Bronchial epithelial cell (primary cell): ENCODE measurements at places on chromosomes 1 and 21.
A peak's percentile ranks its signal among the peaks of the same experiment; 100 is the strongest.

GRCh38 chr1:203751051-203751450, 13.9 kb upstream of the LAX1 start:
- DNase-seq = peak; percentile 99

- no peak for DNase-seq
Measured at GRCh38 chr21:36751383-36751782, 52.5 kb downstream of the SIM2 start.

- peak; percentile 88 for DNase-seq
Measured at GRCh38 chr1:8061673-8062386, 35.7 kb upstream of the ERRFI1 start.

DNA sequence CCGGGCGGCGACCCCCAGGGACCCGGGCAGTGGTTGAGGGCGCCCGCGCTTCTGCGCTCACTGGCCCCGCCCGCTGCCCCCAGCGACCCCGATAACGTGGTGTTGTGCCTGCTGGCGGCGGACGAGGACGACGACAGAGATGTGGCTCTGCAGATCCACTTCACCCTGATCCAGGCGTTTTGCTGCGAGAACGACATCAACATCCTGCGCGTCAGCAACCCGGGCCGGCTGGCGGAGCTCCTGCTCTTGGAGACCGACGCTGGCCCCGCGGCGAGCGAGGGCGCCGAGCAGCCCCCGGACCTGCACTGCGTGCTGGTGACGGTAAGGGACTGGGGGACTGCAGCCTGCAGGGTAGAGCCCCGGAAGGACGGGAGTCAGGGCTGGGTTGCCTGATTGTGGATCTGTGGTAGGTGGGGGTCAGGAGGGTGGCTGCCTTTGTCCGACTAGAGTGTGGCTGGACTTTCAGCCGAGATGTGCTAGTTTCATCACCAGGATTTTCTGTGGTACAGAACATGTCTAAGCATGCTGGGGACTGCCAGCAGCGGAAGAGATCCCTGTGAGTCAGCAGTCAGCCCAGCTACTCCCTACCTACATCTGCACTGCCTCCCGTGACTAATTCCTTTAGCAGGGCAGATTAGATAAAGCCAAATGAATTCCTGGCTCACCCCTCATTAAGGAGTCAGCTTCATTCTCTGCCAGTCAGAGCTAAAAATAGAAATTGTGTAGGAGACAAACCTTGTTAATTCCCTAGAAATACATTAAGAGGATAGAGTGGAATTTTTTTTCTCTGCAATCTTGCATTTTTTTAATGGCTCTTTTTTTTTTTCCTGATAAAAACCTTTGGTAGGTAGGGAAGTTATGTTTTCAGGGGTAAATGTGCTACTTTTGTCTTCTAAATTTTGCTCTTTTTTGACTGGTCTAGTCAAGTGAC, 1.5 kb downstream of the GADD45A start:
- DNase-seq = peak; percentile 97

- DNase-seq = no peak
Measured at GRCh38 chr21:44366586-44367211, 13.3 kb downstream of the TRPM2 start.

DNA sequence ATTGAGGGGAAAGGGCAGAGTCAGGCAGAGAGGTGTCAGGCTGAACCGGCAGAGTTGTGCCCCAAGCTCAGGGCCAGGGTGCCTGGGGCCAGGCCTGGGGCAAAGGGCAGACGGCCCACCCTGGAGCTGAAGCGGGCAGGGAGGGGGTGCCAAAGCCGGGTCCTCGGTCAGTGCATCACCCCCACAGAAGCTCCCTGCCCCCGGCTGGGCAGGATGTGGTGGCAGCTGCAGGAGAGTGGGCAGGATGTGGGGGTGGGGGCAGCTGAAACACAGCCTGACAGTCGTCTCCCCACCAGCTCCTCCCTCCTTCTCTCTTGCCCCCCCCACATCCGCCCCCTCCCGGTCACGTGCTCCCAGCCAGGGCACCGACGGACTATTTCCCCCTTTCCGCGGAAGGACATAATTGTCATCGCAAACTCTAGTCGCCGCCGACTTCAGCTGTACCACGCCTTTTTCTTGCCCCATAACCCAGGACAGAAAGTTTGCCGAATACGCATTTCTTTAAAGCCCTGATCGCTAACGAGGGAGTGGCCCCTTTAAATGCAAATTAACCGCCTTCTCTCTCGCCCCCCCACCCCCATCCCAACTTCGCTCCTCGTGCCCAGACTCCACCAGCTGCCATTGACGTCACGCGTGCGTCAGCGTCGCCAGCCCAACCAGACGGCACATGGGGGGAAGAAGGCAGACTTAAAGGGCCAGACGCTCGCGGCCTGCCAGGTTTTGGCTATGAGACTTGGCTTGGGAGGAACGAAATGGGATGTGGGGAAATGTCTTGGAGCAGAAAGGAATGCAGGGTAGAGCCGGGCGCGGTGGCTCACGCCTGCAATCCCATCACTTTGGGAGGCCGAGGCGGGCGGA, 4.5 kb upstream of the MEF2D start:
- peak; percentile 95 for DNase-seq

DNA sequence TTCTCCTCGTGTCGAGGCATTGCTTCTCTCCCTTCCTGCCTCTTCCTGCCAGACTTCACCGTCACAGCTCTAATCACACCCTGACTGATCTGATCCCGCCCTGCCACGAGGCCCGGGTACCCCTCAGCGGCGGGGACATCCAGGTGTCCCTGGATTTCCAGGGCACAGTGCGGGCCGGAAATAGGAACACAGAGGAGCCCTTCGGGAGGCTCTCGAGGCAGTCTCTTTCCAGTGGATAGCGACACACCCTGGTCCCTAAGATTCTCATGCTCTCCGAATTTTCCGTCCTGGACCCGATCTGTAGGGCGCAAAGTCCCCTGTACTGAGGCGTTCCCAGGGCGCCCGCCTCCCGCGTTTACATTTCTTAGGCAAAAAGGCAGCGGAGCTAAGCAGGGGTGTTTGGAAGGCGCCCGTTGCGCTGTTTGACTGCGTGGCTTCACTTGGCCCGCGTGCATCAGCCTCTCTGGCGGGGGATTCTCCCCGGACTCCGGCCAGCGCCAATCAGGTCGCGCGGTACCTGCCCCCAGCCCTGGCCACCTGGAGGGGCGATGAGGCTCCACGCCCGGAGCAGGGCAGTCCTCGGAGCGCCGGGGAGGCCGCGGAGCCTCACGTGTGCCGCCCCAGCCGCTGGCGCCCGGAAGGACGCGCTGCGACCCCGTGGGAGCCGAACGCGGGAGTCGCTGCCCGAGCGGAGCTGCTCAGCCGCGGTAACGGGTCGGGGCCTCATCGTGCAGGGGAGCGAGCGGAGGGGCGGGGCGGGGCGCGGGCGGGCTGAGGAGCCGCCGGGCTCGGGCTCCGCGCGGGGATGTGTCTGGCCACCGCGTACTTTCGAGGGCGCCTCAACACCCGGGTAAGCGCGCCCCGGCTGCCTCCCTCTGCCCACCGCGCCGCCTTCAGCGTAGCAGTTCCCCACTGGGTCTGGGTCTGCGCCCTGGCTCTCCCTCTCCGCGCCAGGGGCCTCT, at the start of gene FAM163A:
TSS of gene FAM163A (plus strand) at position 575 of the 962 bp plus-strand sequence. CDS start 69,807 bp downstream, outside the sequence.
- DNase-seq = no peak

DNA sequence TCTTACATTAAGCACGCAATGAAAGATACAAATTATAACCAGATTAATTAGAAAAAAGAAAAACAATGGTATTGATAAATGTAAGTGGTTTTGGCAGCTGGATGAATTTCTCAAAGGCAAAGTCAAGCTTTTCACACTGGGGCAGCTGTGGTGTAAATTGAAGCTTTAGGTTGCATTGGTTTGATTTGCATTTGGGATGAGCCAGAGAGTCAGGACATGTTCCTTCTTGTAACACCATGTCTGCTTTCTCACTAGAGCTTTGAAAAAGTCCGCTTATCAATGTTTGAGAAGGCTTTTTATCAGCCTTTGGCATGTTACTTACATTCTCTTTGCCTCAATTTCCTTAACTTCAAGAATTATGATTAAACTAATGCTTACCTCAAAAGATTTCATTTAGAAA, 173.9 kb downstream of the GPATCH2 start:
- DNase-seq = peak; percentile 61

DNA sequence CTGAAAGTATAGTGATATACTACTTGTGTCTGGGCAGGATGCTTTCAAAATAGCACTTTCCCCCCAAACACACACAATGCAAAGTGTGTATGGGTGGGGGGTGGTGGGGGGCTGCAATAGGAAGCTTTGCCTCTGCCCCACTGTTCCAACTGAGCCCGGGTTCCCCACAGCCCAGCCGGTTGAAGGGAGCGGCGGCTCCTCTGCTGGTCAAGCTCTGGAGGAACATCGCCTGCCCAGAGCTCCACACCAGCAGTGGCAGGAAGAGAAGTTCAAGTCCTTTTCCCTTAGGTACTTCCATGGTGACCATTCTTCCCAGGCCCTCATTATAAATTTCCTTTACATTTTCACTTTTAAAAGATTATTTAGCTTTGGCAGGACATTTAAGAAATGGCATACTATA, 74.9 kb downstream of the CAPZB start:
- DNase-seq = no peak

DNA sequence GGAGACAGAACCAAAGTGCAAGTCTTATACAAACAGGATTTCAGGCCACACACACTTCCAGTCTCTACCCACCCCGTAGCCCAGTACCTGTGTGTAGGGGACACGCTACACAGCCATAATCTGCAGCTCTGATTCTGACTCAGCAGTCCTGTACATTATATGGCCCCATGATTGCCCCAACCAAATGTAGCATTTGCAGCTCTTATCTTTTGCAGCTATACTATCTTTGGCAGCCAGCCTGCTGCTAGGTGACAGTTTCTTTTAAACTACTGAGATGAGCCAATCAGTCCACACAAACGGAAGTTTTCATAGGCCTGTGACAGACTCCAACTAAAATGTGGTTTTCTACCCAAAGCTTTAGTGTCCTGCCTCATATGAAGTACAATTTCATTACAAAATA, 259.6 kb upstream of the ST6GALNAC5 start:
- DNase-seq = no peak

DNA sequence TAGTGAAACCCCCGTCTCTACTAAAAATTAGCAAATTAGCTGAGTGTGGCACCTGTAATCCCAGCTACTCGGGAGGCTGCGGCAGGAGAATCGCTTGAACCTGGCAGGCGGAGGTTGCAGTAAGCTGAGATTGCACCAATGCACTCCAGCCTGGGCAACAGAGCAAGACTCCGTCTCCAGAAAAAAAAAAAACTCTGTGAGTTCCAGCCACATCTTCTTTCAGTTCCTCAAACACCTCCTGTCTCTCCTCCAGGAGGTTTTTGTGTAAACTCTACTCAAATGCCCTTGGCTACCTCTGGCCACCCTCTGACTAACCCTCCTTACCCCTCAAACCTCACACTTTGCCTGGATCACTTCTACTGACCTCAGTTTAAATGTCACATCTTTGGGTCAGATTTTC, 38.1 kb downstream of the RCSD1 start:
- DNase-seq = no peak

DNA sequence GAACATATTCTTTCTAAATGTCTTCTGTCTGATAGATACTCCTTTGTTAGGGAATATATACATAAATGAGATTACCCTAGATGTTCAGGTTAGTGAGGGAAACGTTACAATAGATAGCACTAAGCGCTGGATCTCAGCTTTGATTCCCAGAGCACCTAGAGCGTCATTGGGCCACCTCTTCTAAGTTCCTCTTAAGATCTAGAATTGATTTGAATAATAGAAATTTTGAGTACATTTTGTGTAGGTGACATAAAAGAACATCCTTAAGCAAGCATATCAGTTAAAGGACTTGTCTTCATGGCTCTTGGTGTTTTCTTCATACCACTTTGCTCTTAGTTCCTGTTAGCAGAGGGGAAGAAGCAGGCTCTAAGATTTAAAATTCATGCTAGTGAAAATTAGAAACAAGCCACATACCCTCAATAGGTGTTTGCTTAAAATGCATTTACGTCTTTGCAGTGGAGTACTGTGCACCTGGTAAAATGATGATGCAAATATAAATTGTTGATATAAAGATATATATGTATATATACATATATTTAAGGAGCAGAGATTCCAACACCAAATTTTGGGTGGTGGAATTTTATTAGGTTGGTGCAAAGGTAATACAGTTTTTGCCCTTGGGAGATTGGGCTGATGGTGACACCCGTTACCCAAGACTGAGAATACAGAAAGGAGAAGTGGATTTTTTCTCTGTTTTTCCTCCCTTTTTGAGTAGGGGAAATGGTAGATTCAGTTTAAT, 47.1 kb downstream of the DYRK1A start:
- no peak for DNase-seq

GRCh38 chr21:38323721-38324531, 67.1 kb downstream of the KCNJ15 start:
- DNase-seq = peak; percentile 87

DNA sequence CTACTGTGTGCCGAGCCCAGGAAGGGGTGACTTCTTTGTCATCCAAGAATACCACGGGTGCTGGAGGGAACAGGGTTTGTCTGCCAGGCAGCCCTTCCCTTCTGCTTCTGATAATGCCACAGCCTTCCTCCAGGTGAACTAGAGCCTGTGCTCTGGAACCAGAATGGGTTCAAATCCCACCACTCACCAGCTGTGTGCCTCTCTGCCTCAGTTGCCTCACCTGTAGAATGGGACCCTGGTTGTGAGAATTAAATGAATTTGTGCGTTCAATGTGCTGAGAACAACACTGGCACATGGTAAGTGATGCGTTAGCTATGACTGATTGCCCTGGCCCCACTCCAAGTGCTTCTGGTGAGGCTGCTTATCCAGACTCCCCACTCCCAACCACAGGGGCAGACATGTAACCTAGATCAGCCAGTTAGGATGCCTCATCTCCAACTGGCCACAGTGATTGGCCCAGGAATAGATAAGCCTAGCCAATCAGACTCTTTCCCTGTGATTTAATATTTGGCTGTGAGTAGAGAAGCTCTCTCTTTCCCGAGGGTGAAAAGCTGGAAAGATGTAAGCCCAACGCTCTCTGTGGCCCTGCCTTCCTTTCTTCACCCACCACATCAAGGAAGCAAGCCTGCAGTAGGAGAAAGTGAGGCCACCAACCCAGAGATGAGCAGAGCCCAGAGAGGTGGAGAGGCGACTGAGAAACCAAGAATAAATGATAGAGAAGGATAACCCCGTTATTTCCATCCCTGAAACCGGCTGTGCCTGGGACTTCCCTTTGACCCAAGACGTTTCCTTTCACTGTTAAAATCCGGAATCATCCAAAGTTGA, 20.8 kb upstream of the LAPTM5 start:
- DNase-seq = peak; percentile 94

DNA sequence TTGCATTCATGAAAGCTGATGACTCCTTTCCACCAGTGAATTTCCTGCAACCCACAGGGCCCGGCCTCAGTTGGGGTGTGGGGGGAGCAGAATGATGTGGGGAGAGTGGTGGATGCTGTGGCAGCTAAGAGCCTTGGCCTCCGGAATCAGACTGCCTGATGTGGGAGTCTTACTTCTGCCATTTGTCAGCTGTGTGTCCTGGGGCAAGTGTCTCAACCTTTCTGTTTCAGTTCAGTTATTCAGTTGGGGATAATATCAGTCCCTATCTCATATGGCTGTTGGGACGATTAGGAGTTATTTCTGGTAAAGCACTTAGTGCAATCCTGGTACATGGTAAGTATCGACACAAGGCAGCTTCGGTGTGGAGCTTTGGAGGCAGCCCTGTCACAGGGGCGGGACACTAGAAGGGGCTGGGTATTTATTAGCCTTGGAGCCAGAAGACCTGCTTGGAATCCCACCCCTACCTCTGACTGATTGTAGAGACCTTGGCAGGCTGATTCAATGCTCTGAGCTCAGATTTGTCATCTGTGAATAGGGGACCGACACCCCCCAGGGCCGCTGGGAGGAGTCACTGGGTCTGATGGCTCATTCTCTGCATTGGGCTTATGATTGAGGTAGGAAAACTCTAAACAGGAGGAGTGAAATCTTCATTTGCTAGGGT, 19.6 kb downstream of the ARHGEF10L start:
- no peak for DNase-seq

GRCh38 chr21:44492567-44493385, 37.5 kb downstream of the LRRC3 start:
- peak; percentile 11 for DNase-seq

GRCh38 chr1:77706321-77706720, 23.9 kb upstream of the ZZZ3 start:
- DNase-seq = peak; percentile 29
